ENCODE measurements at places on chromosomes 6 and 20.
A peak's percentile ranks its signal among the peaks of the same experiment; 100 is the strongest.

DNA sequence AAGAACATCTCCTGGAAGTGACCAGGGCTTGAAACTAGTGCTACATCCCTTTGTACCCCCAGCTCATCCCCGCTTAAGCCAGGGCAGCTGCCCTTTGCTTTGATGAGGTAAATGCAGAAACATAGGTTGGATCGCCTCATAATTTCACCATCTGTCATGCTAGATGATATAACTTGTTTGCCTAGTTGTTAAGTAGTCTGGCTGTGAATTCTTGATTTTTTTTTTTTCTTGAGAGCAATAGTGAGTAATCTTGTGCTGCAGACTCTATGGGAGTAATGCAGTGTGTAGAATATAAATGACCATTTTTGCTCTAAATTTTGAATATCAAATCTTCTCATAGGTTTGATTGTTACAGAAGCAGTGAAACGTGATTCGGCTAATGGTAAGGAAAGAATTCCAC is 4.1 kb downstream of the TRDN start:
- DNase-seq: no peak

DNA sequence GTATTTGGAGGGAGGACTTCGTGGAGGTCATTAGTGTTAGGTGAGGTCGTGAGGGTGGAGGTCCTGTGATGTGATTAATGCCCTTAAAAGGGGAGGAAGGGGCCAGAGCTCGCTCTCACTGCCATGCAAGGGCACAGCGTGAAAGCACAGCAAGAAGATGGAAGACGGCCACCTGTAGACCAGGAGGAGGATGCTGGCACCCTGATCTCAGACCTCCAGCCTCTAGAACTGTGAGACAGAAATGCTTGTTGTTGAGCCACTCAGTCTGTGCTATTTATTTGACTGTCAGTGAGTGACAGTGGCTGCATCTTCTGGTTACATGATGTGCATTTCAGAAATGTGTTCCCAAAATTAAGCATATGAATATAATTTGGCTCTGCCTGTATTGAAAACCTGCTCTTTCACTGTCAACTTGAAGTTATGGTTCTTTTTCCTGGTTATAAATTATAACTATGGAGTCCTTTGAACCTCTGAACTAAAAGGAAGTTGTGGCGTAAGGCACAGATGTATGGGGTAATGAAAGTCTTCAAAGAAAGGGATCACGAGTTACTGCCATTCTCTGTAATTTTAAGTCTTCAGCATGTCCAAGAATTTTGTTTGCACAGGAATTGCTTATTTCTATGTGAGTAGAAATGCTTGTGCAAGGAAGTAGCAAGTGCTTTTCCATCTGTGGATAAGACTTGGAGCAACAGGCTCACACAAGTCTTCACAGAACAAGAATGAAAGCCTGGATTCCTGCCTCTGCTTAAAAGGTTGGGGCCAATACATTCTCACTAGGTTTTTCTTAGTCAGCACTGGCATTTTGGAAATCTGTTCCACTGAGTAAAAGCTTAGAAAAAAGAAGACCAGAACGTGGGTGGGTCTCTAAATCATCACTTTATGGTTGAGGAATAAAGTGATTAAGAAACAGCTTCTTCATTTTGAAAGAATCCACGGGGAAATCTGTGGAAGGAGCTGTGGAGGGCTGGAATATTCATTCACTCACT is 10.3 kb downstream of the PPP1R14C start:
- peak; percentile 60 for DNase-seq

- DNase-seq: peak; percentile 27
These were observed at the start of gene PHACTR2 for GRCh38 chr6:143677891-143678791. Gene PHACTR2, plus strand, starts transcription at chr6:143677965. Its CDS starts 199 bp downstream, at chr6:143678164.

DNA sequence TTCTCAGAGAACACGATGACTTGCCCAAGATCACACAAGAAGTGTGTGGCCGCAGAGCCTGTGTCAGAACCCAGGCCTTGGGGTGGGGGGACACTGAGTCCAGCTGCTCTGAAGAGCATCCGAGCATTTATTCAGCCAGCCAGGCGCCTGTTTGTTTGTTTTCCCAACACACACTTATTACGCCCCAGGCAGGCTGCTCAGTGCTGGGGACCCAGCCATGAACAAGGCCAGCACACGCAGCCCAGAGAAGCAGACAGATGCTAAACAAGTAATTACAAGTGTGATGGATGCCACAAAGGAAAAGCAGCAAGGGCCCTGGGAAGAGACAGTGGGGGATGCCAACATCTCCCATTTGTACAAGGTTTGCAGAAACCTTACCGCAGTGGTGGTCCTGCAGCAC is 19.4 kb upstream of the SIRPA start:
- DNase-seq: no peak

- no peak for DNase-seq
These were observed 4.5 kb upstream of the DDR1 start for GRCh38 chr6:30879684-30880427.

- no peak for DNase-seq
These were observed 185.8 kb upstream of the MAN1A1 start for GRCh38 chr6:119535332-119535731.

GRCh38 chr6:3037638-3038365 is 30.5 kb upstream of the RIPK1 start:
- DNase-seq: peak; percentile 24

DNA sequence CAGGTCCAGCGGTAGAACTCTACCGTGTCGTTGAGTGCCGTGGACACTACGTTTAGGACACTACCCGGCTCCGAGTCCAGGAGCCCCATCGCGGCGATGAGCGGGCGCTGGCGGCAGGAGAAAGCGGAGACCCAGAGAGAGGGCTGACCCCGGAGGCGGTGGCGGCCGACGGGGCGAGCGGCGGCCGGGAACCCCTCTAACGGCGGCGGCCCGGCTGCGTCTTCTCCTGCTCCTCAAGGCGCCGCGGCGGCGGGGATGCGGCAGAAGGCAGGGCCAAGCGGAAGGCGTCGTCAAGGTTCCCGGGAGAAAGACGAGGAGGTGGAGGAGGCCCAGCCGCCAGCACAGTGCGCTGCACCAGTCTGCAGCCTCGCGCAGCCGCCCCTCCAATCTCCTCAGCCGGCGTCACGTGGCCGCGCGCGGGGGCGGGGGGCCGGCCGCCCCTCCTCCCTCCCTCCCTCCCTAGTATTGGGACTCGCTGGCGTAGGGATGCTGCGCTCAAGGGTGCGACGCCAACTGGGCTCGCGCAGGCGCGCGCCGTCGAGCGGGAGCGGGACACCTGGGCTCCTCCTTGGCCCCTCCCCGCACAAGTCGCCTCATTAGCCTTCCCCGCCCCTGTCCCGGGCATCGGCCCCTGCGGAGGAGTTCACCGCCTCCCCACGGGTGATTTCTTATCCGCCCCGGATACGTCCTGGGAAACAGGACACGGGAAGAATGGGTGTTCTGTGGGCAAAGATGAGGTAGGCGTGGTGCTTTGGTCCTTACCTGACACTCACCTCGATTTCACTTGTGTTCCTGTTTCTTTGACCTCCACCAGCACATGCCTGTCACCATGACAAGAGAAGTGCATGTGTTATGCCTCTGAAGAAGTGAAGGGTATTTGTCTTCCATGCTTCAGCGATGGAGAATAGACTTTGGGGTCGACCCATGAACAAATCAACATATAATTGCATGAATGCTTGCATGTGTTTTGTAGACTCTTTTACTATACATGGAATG is at the start of gene ELOVL4:
ELOVL4 (minus strand) TSS at position 363 of the 996 bp plus-strand sequence; CDS start at position 89, 274 bp downstream.
- DNase-seq: no peak

GRCh38 chr6:158707821-158708195 is 58.0 kb downstream of the SYTL3 start:
- no peak for DNase-seq

- DNase-seq: no peak
These were observed 51.6 kb downstream of the LAMA4 start for GRCh38 chr6:112202639-112203341.

- peak; percentile 74 for DNase-seq
These were observed 1.3 kb downstream of the C20orf144 start for GRCh38 chr20:33663161-33664084.

- no peak for DNase-seq
These were observed 549.4 kb upstream of the SYNCRIP start for GRCh38 chr6:86192123-86192522.

- no peak for DNase-seq
These were observed 33.0 kb upstream of the KIAA1586 start for GRCh38 chr6:57013521-57013926.

- no peak for DNase-seq
These were observed 214.2 kb downstream of the SYNDIG1 start for GRCh38 chr20:24683676-24684075.

GRCh38 chr6:42281570-42281969 is 63.9 kb upstream of the MRPS10 start:
- DNase-seq: no peak

Measured in inflammatory macrophage treated with lipopolysaccharide for 1 hour (primary cell).